ENCODE measurements at places on chromosomes 12 and 14. TPM values are rescaled to one million over a fixed set of nuclear protein-coding genes. Genes with fewer than 3 reads are reported as not detected.

CRIP1 gene
- total RNA-seq: 49.3 TPM

DNA sequence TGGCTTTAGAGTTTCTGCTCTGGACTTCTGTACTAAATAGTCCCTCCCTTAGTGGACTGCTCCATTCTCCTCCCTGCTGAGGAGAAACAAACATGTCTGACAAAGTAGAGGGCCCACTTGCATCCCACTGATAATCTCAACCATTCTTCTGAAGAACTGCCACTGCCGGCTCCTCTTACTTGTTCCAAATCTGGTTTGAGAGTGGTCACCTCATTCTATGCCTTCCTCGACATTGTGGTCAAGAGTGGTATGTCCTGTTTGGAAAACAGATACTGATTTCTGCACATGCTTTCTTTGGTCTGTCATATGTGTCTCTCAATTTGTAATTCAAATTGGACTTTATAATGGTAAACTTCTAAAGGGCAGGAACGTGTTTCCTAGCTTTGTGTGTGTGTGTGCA, 36.3 kb upstream of the PLEKHA5 start:
- DNase-seq: no peak

- no peak for DNase-seq
These were observed 1145.1 kb downstream of the FLRT2 start for GRCh38 chr14:86675059-86675458.

DNA sequence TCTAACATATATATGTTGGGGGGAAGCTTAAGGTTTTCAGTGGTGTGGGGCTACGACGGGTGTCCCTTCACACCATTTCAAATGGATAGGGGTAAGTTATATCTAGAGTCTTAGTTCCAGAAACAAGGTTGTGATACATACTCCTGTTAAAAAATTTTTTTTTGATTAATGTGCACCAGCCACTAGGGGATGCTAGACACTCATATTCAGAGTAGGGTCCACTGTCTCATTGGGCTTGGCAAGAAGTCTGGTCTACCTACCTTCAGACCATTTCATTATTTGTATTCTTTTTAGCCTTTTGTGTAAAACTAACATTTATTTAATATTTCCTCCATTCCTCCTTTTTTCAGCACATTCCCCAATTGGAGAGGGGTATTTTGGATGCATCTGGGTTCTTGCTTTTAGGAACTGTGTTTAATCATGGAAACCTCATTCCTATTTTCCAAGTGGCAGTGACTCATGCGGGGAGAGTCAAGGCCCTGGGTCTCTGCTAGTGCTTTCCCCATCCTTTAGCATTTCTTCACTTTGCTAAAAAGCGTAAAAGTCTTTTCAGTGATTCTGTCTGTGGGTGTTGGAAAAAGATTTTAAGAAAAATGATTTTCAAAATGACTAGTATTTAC, 33.4 kb downstream of the ANO4 start:
- DNase-seq: peak; percentile 6

B4GALNT3 gene
- total RNA-seq: 14.0 TPM

- no peak for DNase-seq
These were observed 28.2 kb upstream of the PEX5 start for GRCh38 chr12:7161327-7161726.

OTUB2 gene
- total RNA-seq: 0.41 TPM

LIN7A gene
- 4.3 TPM for total RNA-seq
